ENCODE measurements at places on chromosomes 12 and 14. TPM values are rescaled to one million over a fixed set of nuclear protein-coding genes. Genes with fewer than 3 reads are reported as not detected.

DNA sequence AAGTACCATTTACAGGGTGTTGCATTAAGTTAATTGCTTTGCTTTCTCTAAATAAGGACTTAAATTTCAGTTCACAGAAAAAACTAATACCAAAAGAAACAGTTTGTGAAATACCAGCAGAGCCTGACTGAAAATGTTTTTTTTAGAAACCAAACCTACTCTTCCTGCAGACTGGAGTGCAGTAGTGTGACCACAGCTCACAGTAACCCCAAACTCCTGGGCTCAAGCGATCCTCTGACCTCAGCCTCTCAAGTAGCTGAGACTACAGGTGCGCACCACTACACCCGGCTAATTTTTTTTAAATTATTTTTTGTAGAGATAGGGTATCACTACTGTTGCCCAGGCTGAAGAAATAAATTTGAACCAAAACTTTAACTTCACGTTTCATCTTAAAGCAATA lies 103.5 kb upstream of the PLEKHA5 start:
- no peak for DNase-seq

DNA sequence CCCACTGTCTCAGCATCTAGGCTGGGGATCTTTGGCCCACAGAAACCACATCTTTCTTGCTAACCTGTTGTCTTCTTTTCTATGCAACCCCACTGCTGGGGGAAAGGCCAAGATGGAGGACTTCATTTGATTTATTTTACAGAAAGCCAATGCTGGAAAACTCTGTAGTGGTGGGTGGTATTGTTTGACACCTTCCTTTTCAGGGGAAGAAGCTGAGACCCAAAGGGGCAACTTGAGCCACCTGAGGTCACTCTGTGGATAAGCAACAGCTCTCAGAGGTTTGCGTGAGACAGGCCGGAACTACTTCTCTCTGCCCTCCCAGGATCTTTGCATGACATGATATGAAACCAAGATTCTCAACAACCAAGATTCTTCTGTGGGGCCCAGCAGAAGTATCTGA lies 645.2 kb downstream of the VRK1 start:
- no peak for DNase-seq

PELI2 gene
- 4.7 TPM for total RNA-seq

KCNC2 gene
- total RNA-seq = 0.22 TPM

DNA sequence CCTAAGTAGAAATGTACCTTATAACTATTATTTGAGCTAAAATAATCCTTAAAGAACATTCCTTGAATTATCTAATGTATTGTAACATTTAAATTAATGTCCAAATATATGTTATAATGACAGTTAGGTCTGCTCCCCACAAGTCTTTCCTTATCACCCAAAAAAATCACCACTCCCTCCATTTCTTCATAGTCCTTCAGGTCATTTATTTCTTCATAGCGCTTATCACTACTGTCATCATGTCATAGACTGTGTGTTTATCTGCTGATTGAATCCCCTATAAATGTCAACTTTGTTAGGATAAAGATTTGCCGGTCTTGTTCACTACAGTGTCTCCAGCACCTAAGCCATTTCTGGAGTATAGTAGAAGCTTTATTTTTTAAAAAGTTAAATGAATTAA lies 12.0 kb downstream of the LUM start:
- no peak for DNase-seq

IFI27L1 gene
- total RNA-seq = 17.2 TPM

DNA sequence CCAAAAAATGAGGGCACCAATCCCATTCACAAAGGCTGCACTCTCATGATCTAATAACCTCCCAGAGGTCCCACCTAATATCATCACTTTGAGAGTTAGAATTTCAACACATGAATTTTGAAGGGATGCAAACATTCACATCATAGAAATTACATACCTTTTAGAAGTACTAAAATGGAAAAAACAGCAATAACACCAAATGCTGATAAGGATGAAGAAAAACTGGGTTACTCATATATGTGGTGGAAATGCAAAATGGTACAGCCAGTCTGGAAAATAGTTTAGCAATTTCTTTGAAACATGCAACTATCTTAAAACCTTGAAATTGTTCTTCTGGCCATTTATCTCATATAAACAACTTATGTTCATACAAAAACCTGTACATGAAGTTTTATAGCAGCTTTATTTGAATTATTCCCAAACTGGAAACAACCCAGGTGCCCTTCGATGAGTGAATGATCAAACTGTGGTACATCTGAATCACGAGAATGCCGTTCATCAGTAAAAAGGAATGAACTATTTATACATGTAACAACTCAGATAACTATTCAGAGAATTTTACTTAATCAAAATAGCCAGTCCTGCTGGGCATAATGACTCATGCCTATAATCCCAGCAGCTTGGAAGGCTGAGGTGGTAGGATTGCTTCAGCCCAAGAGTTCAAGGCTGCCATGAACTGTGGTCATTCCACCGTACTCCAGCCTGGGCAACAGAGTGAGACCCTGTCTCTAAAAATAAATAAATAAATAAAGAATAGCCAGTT lies 109.4 kb upstream of the SSTR1 start:
- DNase-seq = no peak

NGB gene
- not detected for total RNA-seq

GRCh38 chr12:115632308-115632707 lies 645.2 kb downstream of the MED13L start:
- peak; percentile 46 for DNase-seq

DNA sequence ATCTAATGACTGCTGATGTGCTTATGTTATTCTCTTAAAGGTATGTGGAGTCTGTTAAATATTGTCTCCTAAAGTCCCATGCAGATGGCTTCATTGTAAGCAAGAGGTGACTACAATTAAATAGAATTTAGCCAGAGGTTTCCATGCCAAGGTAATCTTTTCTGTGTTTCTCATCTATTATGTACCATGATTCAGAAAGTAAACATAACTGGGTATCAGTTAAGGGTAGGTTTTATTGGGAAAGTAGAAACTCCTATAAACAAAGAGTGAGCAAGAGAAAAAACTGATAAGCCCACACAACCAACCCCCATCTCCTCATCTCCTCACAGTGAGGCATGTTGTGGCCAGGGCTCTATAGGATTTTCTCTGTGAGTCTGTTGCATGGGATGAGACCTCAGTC lies 611.7 kb downstream of the SNAPC1 start:
- DNase-seq = no peak

GRCh38 chr12:5140190-5140589 lies 96.5 kb downstream of the KCNA5 start:
- DNase-seq = no peak

GRCh38 chr12:117309276-117309925 lies 52.0 kb downstream of the NOS1 start:
- no peak for DNase-seq

DNA sequence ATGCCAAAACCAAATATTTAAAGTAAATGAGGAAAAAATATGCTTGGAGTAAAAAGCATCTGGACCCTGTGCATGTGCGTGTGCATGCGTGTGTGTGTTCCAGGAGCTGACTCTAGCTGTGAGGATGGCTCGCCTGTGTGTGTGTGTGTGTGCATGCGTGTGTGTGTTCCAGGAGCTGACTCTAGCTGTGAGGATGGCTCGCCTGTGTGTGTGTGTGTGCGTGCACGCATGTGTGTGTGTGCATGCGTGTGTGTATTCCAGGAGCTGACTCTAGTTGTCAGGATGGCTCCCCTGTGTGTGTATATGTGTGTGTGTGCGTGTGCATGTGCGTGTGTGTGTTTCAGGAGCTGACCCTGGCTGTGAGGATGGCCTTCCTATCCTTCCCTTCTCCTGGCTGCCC lies 357.7 kb downstream of the CACNA1C start:
- peak; percentile 75 for DNase-seq

DNA sequence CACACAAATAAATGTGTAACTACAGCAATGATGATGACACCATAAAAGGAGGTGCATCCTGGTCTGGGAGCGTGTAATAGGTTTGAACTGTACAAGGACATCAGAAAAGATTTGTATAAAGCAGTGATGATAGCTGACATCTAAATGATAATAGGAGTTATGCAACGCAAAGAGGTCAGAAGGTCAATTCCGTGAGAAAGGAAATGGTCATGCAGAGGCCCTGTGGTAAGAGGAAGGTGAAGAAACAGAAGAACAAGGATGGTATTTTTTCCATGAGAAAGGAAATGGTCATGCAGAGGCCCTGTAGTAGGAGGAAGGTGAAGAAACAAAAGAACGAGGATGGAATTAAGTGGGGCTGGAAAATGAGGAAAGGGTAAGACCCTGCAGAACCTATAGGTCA lies 106.7 kb upstream of the TMPO start:
- no peak for DNase-seq

- DNase-seq = peak; percentile 45
Observed at GRCh38 chr12:109695961-109696461, 17.6 kb upstream of the FAM222A start.

LRTM2 gene
- total RNA-seq = 0.58 TPM

GRCh38 chr14:68944162-68944561 lies 34.9 kb downstream of the ACTN1 start:
- DNase-seq = no peak

TMTC1 gene
- 34.7 TPM for total RNA-seq

DTX1 gene
- 2.2 TPM for total RNA-seq

LRP1 gene
- 82.7 TPM for total RNA-seq

- DNase-seq = peak; percentile 70
Observed at GRCh38 chr14:61033855-61034254, 52.8 kb downstream of the SLC38A6 start.

DNA sequence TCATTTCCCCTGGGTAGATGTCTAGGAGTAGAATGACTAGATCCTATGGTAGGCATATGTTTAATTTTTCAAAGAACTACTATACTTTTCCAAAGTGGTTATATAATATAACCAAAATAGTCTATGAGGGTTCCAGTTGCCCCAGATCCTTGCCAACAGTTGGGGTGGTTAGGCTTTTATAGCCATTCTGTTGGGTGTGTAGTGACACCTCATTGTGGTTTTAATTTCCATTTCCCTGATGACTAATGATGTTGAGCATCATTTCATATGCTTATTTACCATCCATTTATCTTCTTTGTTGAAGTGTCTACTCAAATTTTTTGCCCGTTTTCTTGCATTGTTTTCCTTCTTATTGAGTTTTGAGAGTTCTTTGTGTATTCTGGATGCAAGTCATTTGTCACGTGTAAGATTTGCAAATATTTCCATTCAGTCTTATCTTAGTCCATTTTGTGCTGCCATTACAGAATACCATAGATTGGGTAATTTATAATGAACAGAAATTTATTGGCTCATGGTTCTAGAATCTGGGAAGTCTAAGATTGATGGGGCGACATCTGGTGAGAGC lies 4.7 kb downstream of the SYNE2 start:
- DNase-seq = no peak

LALBA gene
- total RNA-seq = not detected

RPGRIP1 gene
- total RNA-seq = 0.18 TPM

DNA sequence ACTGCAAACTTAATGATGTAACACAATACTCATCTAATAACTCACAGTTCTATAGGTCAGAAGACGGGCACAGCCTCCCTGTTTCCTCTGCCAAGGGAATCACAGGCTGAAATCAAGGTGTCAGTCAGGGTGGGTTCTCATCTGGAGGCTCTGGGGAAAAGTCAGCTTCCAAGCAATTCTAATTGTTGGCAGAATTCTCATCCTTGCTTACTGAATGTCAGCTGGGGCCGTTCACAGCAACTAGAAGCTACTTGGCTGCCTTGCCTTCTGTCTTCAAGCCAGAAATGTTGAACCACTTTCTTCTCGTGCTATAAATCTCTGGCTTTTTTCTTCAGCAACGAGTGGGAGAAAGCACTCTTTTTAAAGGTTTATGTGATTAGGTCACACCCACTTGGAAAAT lies 80.1 kb upstream of the PDZRN4 start:
- peak; percentile 93 for DNase-seq

EFS gene
- 20.8 TPM for total RNA-seq

KLRC2 gene
- total RNA-seq = 0.13 TPM

DNA sequence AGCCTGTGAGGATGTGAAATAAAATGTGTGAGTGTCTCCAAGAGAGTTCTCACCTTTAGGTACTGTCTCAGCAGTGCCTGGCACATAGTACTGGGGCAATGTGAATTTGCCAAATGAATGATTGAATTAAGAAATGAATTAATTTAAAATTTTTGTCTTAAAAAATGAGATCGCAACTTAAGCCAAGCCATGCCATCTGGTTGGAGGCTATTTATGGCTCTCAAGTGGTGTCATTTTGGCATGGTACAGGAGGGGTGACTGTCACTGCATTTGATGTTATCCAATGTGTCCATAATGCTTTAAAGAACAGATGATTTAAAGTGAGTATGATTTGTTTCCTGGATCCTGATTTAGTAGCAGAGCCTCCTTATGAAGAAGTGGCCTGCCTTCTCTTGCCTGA lies 80.3 kb downstream of the SRGAP1 start:
- DNase-seq = no peak

- no peak for DNase-seq
Observed at GRCh38 chr12:47754126-47754525, 4.6 kb downstream of the RAPGEF3 start.
